ENCODE measurements at places on chromosomes 12 and 14.

- no peak for DNase-seq
Observed at GRCh38 chr12:62166525-62166924, 93.7 kb upstream of the USP15 start.

GRCh38 chr12:62484233-62484632, 17.6 kb downstream of the MON2 start:
- no peak for DNase-seq

DNA sequence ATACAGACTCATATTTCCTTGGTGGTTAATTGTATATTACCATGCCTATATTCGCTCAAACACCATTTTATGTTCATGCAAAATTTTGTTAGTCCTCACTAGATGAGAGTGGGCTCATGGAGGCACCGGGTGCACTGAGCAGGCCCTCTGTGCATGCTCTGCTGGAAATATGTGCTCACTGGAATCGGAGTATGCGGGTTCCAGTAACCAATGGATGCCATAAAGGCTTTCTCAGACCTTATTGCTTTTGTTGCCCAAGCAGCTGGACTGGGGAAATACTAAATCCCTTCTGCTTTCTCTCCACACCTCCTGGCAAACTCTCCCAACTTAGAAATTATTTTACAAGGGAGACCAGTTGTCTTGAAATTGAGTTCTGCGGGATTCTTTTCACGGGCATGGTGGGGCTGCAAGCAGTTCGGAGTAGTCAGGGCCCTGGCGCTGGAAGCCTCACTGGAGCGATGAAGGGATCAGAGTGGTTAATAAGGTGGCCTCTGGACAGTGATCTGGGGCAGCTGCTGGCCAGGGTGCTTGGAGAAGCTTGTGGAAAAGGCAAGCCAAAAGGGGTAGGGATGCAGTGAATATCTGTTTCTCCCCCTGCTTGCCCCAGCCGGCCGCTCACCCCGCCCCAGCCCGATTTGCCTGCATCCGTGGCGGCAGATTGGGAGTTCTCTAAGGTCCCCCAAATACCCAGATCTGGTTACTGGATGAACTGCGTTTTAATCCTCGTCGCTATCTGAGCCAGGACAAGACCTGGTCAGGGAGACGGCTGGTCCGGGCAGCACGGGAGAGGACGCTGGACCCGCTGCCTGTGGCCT, 7.4 kb upstream of the HOXC6 start:
- no peak for DNase-seq

- DNase-seq: no peak
Observed at GRCh38 chr12:130444061-130444460, 106.4 kb downstream of the PIWIL1 start.

- DNase-seq: no peak
Observed at GRCh38 chr12:87518481-87518880, 510.7 kb downstream of the C12orf50 start.

DNA sequence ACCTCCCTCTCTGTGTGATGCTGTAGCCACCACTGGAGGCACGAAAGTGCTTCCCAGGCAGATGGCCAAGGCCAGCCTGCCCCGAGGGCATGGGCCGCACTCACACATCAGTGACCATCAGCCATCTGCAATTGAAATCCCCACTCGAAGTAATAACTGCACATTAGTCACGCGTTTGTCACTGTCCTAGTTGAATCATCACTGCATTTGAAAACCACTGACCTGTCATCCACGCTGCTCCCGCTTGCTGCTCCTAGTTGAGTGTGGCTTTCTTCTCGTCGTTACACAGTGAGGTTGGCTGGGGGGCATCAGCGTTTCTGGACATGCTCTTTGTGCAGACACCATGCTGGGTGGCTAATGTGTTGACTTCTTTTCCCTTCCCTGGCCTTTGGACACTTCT, 176.1 kb downstream of the ADGRD1 start:
- no peak for DNase-seq

DNA sequence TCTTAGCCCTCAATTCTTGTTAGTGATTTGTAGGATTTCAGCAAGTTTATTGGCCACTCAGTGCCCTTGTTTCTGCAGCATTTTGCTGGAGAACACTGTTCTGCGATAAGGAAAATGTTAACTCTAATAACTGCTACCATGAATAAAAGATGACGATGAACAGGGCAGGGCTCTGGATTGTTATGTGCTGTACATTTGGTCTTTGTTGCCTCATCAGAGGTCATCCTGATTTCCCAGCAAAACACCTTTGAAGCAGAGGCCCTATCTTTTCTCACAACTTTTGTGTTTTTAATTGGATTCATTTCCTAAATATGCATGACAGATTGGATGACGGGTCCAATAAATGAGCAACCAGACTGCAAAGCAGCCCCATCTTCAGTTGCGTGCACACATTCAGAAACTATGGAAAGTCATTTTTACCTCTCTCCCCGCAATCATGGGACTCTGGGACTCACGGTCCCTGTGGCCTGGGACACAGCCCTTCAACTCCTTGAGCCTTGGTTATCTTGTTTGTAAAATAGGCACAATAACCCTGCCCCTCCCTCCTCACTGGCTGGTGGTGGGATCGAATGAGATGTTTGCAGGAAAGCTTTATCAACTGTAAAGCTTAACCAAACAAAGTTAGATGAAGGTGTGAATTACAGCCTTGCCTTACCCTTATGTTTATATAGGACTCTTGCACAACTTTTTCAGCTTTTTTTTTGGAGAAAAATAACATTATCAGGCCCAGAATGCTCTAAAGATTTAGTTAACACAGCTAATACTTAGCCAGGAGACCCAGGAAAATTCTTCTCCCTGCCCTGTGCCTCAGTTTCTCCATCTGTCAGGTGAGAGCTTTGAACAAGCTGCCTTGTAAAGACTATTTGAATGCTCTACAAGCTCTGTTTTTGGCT, 45.4 kb downstream of the RPH3A start:
- no peak for DNase-seq

DNA sequence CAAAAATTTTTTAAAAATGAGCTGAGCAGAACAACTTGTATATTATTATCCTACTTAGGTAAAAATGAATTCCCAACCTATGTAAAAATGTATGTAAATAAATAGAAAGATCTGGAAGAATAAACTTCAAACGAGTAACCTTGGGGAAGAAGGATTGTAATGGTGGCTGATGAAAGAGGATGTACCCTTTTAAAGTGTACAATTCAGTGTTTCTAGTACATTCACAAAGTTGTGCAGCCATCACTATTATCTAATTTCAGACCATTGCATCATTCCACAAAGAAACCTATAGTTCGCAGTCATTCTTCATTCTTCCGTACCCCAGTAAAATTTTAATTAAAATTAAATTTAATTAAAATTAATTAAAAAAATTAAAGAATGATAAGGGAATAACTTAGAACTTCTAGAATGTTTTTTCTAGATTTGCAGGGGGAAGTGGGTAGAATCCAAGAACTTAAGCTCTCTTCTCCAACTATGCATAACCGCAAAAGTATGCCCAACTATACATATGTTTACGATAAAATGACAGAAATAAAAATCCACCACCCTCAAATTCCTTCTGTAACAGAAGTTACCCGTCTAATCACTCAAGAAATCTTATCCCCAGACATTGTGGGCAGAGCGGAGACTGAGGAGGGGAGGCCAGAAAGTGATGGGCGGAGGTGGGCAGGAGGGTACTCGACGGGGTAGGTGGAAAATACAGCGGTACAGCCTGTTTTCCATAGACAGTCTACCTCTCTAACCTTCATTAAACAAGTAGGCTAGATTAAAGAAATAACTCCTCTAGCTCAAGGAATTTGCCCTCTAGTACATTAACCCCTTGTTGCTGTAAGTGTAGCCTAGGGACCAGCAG, 921 bp downstream of the DEPDC4 start:
- DNase-seq: no peak

DNA sequence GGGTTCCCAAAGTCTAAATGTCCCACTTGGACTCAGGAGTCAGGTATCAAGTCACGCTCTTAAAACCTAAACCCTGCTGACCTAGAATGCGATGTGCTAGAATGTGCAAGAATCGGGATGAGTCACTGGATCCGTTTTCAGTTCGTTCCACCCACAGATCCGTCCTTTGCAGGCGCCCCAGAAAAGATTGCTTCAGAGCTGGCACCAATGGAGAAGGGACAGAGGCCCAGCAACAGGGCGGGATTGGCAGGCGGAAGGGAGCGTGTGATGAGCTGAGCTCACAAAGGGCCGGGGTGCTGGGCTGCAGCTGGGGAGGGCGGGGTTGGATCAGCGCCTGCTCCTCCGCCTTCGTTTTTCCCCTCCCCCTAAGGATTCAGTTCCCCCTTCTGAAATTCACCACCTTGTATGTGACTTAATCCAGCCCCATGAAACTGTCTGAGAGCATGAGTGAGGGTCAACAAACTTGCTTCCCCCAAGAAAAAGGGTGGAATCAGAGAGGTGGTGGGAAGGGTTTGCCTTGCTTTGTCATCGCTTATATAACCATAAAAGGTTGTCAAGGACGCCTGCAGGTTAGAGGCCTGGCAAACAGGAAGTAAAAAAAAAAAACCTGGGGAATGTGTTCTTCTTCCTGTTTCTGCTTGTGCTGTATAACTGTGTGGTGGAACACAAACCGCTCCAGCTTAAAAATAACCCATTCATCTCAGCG, 2.8 kb upstream of the UBC start:
- DNase-seq: no peak

DNA sequence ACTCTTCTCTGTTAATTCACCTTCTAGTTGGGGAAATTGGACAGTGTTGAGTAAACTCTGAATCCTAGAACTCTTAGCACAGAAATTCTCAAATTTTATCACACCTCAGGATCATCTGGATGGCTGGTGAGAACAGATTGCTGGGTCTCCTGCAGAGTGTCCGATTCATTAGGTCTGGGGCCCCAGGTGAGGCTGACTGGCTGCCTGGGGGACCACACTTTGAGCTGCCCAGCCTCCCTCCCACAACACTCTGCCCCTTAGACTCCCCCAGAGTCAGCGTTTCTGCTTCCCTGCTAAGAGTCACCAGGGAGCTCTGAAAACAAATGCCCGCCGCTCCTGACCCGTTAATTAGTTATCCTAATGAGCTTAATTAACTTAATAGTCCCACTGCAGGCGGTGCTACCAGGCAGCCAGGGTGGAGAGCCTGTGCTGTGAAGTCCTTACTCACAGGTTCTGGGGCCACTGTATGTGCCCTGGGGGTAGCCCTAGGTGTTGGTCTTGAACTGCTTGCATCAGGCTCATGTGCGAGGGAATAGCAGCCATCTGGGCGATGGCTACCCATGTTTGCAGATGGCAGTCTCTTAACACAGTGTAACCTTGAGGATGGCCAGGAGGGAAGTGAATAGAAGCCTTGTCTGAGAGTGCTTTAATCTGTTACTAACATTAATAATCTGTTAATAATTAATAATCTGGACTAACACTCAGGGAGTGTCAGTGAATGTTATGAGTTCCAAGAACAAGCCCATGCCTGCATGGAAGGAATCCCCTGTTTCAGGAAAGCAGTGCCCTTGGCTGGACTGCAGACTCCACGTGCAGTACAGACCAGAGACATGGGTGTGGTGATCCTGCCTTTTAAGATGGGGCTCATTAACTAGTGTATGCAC, 35.6 kb downstream of the AACS start:
- no peak for DNase-seq

DNA sequence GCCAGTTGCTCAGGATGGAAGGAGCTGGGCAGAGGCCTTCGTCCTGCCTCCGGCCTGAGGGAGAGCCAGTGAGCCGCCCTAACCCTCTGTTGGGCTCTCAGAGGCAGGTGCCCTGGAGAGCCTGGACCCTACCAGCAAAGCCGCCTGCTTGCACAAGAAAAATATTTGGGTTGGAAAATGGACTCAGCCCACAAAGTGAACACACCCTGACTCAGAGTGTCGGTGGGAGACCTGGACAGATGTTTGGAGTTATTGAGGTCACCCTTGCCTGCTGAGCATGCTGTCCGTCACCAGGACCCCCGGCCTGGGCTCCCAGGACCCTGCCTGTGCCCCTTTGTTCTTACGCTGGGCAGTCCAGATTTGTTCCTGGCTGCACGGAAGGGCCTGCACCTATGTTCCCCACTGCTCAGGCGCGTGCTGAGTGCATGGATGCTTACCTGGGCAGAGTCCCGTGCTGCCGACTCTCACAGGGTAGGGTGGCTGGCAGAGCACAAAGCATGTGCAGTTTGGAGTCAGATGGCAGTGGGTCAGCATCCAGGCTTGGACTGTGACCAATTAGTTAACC, 22.4 kb downstream of the FAM181A start:
- no peak for DNase-seq

DNA sequence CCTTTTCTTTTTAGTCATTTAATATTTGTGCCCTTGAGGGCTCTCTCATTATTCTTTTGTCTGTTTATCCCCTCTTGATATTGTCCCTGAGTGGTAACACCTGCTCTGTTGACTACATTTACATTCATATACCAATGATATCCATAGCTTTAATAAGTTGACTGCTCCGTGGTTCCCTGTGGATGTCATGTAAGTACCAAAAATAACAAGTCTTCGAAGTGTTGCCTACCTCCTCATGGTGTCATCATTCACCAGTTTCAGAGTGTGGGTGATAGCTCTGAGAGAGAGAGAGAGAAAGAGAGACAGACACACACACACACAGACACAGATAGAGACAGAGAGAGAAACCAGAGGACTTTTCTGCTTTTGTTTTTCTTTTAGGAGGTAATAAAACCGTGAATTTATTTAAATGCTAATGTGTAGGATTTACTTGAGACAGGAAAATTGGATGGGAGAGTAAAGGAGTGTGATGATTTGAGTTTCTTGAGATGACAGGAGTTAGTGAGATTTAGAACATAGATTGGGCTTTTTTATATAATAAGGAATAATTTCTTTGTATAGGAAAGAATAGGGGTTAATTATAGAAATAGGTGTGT, 52.2 kb downstream of the PAPOLA start:
- no peak for DNase-seq

GRCh38 chr14:96762650-96763049, 34.5 kb upstream of the VRK1 start:
- DNase-seq: peak; percentile 68

- DNase-seq: no peak
Observed at GRCh38 chr12:57770734-57771133, 1.2 kb downstream of the METTL1 start.

- peak; percentile 82 for DNase-seq
Observed at GRCh38 chr14:81450100-81450531, 50.0 kb upstream of the STON2 start.

GRCh38 chr12:49750027-49750995, 9.0 kb downstream of the TMBIM6 start:
- no peak for DNase-seq

DNA sequence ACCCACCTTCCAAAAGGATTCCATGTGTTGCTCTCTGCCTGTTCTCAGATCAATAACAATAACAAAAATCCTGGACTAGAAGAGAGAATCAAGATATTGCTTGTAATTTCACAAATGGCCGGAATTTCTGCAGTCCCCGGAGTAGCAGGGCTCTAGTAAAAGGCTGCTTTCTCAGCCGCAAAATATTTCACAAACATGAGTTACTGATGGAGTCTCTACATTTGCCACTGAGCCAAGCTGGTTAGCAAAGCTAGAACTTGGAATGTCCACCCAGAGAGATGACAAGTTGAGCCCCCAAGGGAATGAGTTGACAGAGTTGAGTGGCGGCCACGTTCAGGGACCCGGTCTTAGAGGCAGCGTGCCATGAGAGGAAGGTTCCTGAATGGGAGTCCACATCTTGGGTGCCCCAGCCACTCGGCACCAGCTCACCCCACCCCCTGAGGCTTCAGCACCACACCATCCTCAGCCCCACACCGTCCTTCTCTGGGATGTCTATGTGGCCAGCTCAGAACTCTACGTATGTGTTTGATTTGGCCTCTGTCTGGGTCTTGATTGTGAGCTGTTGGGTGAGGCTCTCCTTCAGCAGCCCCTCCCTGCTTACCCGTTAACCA, 15.9 kb downstream of the FBLN5 start:
- no peak for DNase-seq

GRCh38 chr12:14751986-14752385, 51.3 kb downstream of the WBP11 start:
- no peak for DNase-seq

- no peak for DNase-seq
Observed at GRCh38 chr14:85241022-85241855, 288.7 kb upstream of the FLRT2 start.

Measured in SHP77 (cell line).